Upper lobe of right lung (tissue), 1 donor: ENCODE measurements at places on chromosomes 1 and 21. TPM values are rescaled to one million over a fixed set of nuclear protein-coding genes. Genes with fewer than 3 reads are reported as not detected.

The OR2T11 gene
- total RNA-seq: not detected

- H3K4me1 ChIP-seq: no peaks in the 10 kb centered on the region
- H3K27me3 ChIP-seq: no peaks in the 10 kb centered on the region
- H3K36me3 ChIP-seq: no peaks in the 10 kb centered on the region
These were observed 378.9 kb downstream of the HHAT start for GRCh38 chr1:210707300-210708240.

The AKNAD1 gene
- 0.67 TPM for total RNA-seq

The PLD5 gene
- 0.87 TPM for total RNA-seq

DNA sequence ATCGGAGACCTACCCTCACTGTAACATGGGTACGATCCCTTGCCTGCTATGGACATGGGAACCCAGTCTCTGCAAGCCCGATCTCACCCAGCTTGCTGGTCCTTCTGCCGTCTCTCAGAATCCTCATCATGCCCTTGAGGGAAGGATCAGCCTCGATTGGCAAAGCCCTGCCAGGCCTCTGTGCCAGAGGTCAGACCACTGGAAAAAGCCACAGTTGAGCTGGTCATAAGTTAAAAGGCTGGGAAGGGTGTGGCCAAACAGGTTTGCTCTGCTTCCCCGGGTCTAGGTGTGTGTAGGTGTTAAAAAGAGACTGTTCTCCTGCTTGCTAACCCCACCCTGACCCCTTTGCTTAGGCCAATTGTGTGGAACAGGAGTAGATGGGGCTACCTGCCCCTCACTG lies 19.5 kb upstream of the PADI3 start:
- no peak overlapping the region for H3K4me3 ChIP-seq
- DNase-seq: no peak
- H3K27me3 ChIP-seq: no peaks in the 10 kb centered on the region

DNA sequence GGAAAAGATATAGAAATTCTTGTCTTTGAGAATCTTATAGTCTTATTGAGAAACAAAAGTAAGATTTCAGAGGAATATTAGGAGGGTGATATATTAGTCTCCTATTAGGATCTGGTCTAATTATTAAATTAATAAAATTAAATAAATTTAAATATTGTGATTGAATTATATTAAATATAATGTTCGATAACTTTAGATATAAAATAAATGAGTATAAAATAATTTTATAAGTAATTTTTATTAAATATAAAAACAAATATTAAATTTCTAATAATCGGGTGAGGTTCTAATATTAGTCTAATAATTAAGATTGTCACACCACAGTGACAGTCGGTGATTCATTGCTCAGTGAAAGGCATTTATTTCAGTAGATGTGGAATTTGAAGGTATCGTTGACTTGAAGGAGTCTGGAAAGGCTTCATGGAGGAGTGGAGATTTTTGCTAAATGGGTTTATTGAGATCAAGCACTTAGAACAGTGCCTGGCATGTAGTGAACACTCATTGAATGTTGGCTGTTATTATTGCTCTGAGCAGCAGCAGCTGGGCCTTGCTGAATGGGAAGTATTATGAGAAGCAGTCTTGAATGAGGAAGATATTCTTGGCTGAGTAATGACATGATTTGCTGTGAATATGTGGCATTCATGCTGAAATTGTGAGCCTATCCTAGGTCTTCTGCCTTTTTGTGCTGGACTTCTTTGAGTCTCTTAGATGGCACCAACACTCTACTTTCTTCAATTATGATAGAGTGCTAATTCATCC lies 74.6 kb downstream of the USP25 start:
- no peak overlapping the region for H3K27ac ChIP-seq
- no peaks in the 10 kb centered on the region for H3K27me3 ChIP-seq
- no peak for DNase-seq
- no peaks in the 10 kb centered on the region for H3K4me1 ChIP-seq

GRCh38 chr1:243562473-243562872 lies 287.6 kb downstream of the AKT3 start:
- DNase-seq: no peak
- no peak overlapping the region for H3K27ac ChIP-seq
- peaks cover 10% of the 10 kb centered on the region for H3K36me3 ChIP-seq
- no peaks in the 10 kb centered on the region for H3K27me3 ChIP-seq

DNA sequence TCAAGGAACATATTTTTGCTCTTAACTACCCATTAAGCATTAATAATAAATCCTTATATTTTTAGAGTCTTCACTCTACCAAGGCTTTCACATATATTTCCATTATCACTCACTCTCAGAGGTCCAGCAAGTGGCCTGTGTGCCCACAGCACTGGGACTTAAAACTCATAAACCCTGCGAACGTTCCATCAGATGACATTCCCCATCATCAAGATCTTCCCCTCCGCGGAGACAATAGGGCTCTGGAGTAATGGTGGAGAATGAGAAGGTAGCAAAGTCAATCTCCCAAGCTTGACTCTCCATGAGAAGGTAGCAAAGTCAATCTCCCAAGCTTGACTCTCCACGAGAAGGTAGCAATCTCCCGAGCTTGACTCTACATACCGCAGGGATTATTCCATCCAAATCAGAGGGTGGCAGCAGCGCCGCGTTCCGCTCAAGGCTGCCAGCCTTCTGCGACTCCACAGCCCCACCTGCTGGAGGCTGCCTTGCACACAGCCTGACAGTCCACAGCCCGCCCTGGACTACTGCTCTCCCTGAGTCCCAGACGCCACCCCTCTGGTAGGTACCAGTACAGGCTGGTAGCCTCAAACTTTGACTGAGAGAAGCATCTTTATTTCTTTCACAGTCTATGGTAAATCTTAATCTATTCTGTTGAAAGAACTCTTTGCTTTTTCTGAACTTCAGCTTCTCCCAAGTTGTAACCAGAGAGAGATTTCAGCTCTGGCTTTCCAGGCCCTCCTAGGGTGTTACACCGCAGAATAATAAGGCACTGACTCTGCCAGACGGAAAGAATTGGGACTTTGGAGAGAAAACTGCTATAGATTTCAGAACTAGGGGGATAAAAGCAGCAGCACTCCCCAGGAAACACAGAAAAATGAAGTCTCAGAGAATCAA lies 26.4 kb upstream of the CTTNBP2NL start:
- H3K27me3 ChIP-seq: no peaks in the 10 kb centered on the region
- H3K4me1 ChIP-seq: no peaks in the 10 kb centered on the region
- H3K36me3 ChIP-seq: no peaks in the 10 kb centered on the region
- peak; percentile 93 for DNase-seq
- H3K27ac ChIP-seq: no peak overlapping the region

DNA sequence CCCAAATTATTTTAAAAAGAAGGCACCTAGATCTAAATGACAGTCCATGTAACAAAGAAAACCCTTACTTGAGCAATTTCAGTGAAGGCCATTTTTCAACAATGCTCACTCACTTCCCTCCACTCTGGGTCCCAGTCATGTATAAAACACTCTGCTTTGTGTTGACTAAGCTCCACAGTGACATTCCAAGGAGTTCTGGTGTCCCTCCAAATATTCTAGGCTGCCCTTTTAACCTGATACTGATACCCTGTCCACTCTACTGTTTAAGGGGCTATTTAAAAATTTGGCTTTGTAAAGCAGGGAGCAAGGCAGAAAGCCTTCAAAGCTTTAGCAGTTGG lies 73.6 kb downstream of the GNG12 start:
- peaks cover 22% of the 10 kb centered on the region for H3K4me1 ChIP-seq
- no peak for DNase-seq
- no peak overlapping the region for H3K27ac ChIP-seq
- no peak overlapping the region for H3K4me3 ChIP-seq

- peaks cover 32% of the 10 kb centered on the region for H3K4me1 ChIP-seq
- no peak for DNase-seq
- no peaks in the 10 kb centered on the region for H3K36me3 ChIP-seq
- no peak overlapping the region for H3K4me3 ChIP-seq
These were observed 43.9 kb upstream of the TACSTD2 start for GRCh38 chr1:58620926-58621325.

The LCE1E gene
- not detected for total RNA-seq

The TMOD4 gene
- not detected for total RNA-seq

The TPTE gene
- not detected for total RNA-seq

- no peak for DNase-seq
- no peaks in the 10 kb centered on the region for H3K36me3 ChIP-seq
- H3K4me1 ChIP-seq: no peaks in the 10 kb centered on the region
- H3K27me3 ChIP-seq: no peaks in the 10 kb centered on the region
- H3K27ac ChIP-seq: no peak overlapping the region
These were observed 606.3 kb downstream of the NUF2 start for GRCh38 chr1:163928069-163928468.

DNA sequence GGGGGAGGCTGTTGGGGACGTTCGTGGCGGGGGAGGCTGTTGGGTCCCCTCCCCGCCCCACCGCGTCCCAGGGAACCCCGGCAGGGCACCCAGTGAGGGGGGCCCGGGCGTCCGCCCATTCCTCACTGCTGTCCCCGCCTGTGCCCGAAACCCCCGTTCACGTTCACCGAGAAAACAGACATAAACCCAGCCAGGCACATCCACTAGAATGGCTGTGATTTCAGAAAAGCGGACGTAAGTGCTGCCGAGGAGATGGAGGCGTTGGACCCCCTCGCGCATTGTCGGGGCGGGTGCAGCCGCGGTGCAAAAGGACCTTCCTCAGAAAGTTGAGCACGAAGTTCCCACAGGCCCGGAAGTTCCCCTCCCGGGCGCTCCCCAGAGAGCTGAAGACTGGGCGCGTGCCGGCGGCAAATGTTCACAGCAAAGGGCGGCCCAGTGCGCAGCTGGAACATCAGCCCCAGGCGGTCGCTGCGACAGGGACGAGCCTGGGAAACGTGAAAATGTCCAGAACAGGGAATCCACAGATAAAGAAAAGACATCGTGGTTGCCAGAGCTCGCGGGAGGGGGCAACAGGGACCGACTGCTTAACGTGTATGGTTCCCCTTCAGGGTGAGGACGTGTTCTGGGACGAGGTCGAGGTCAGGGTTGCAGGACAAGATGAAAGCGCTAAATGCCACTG lies 18.5 kb upstream of the SAMD11 start:
- peaks cover 15% of the 10 kb centered on the region for H3K4me1 ChIP-seq
- no peak overlapping the region for H3K27ac ChIP-seq
- no peaks in the 10 kb centered on the region for H3K36me3 ChIP-seq
- H3K4me3 ChIP-seq: peak overlapping the region; percentile 45

The SPRR2F gene
- total RNA-seq: not detected

The SH3BGRL3 gene
- 169 TPM for total RNA-seq

The DRAXIN gene
- 0.09 TPM for total RNA-seq

The NEK2 gene
- 0.35 TPM for total RNA-seq

The MYOM3 gene
- total RNA-seq: 0.69 TPM

GRCh38 chr1:5001466-5001865 lies 347.1 kb downstream of the AJAP1 start:
- H3K4me3 ChIP-seq: no peak overlapping the region
- DNase-seq: no peak
- no peaks in the 10 kb centered on the region for H3K36me3 ChIP-seq
- H3K4me1 ChIP-seq: no peaks in the 10 kb centered on the region
- H3K27me3 ChIP-seq: peaks cover 4% of the 10 kb centered on the region

DNA sequence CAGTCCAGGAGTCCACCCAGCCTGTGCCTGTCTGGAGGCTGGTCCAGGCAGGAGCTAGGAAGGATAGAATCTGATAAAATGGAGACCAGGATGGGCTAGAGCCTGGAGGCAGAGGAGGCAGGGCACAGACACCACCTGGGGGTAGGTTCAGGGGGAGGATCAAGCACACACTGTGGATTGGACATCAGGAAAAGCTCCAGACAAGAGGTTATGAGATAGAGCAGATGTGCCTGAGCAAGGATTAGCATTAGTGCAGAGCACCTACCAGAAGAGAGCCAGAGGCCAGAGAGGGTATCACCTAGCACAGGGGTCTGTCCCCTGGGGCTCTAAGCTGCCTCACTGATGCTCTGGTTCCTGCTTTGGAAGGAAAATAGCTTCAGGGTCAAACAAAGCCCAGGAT lies 216.7 kb upstream of the ZC3H12A start:
- H3K4me3 ChIP-seq: no peak overlapping the region
- H3K36me3 ChIP-seq: no peaks in the 10 kb centered on the region
- no peaks in the 10 kb centered on the region for H3K4me1 ChIP-seq
- no peak overlapping the region for H3K27ac ChIP-seq
- DNase-seq: no peak
- peaks cover 55% of the 10 kb centered on the region for H3K27me3 ChIP-seq

DNA sequence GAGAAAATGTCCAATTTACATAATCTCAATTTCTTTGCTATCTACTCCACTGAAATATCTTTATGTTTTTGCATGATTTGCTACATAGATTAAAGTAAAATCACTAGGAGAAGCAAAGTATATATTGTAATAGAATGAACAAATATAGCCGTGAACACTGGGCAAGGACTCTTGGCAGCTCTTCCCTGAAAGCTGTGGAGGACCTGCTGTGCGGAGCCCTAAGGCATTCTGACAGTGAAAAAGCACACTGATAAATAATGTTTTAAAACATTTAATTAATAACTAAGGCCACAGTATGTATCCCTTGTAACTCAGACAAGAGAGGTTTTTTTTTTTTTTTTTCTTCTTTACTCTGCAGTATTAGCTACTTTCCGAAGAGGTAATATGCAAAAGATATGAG lies 256.1 kb upstream of the DPYD start:
- no peak overlapping the region for H3K4me3 ChIP-seq
- no peaks in the 10 kb centered on the region for H3K27me3 ChIP-seq
- H3K4me1 ChIP-seq: no peaks in the 10 kb centered on the region
- no peak for DNase-seq

The CCDC181 gene
- total RNA-seq: 0.32 TPM

The C1orf115 gene
- total RNA-seq: 35.3 TPM

The FMO5 gene
- total RNA-seq: 95.9 TPM

- DNase-seq: no peak
- H3K4me1 ChIP-seq: peaks cover 44% of the 10 kb centered on the region
- H3K27me3 ChIP-seq: no peaks in the 10 kb centered on the region
- H3K27ac ChIP-seq: no peak overlapping the region
- no peaks in the 10 kb centered on the region for H3K36me3 ChIP-seq
- no peak overlapping the region for H3K4me3 ChIP-seq
These were observed 38.0 kb downstream of the NUAK2 start for GRCh38 chr1:205283270-205284147.

GRCh38 chr1:41387667-41388091 lies 26.4 kb downstream of the FOXO6 start:
- H3K27me3 ChIP-seq: peaks cover under 1% of the 10 kb centered on the region
- peaks cover 8% of the 10 kb centered on the region for H3K4me1 ChIP-seq
- H3K27ac ChIP-seq: no peak overlapping the region
- no peaks in the 10 kb centered on the region for H3K36me3 ChIP-seq
- DNase-seq: peak; percentile 88
- no peak overlapping the region for H3K4me3 ChIP-seq

The FAM78B gene
- total RNA-seq: 1.2 TPM

DNA sequence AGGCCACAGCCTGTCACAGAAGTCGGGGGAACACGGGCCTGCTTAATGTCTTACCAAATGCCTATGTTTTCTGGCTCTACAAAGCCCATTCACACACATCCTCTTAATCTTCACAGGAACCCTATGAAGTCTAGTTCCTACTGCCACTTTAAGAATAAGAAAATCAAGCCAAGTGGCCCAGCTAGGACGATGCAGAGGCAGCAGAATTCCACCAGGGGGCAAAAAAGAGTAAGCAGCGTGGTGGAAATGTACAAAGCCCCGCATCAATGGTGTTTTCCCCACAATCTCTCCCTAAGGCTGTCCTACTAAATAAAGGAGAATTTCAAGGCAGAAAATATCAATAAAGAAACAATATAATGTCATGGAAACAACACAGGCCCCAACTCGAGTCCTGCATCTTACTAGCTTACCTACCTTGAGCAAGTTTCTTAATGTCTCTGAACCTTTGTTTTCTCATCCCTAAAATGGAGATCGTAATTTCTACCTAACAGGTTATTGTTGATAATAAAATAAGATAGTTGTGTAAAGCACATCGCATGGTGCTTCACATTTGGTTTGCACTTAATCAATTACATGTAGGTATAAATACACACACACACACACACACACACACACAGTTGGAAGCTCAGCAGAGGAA lies 21.4 kb downstream of the SEC16B start:
- no peak overlapping the region for H3K27ac ChIP-seq
- no peak for DNase-seq
- no peaks in the 10 kb centered on the region for H3K27me3 ChIP-seq
- no peak overlapping the region for H3K4me3 ChIP-seq

The GCSAML gene
- 2.7 TPM for total RNA-seq
